ENCODE measurements at places on chromosomes 2 and 18. TPM values are rescaled to one million over a fixed set of nuclear protein-coding genes. Genes with fewer than 3 reads are reported as not detected.

GRCh38 chr2:46097714-46098480, 199.3 kb upstream of the EPAS1 start:
- no peak for DNase-seq

Gene IFT172
- total RNA-seq: 22.4 TPM

Gene CDH19
- 12.1 TPM for total RNA-seq

- DNase-seq: no peak
These were observed 39.2 kb downstream of the SCN1A start for GRCh38 chr2:166088634-166089033.

GRCh38 chr18:76521417-76522121, 26.5 kb upstream of the ZNF516 start:
- no peak for DNase-seq

- no peak for DNase-seq
These were observed 115.4 kb downstream of the GATA6 start for GRCh38 chr18:22284581-22285360.

- DNase-seq: no peak
These were observed 258.6 kb downstream of the CTNNA2 start for GRCh38 chr2:79771493-79771892.

- DNase-seq: no peak
These were observed 11.0 kb upstream of the UBE2F start for GRCh38 chr2:237955640-237956401.

- DNase-seq: no peak
These were observed 9.1 kb upstream of the PRELID3A start for GRCh38 chr18:12398625-12399024.

Gene RAMP1
- total RNA-seq: 151 TPM

DNA sequence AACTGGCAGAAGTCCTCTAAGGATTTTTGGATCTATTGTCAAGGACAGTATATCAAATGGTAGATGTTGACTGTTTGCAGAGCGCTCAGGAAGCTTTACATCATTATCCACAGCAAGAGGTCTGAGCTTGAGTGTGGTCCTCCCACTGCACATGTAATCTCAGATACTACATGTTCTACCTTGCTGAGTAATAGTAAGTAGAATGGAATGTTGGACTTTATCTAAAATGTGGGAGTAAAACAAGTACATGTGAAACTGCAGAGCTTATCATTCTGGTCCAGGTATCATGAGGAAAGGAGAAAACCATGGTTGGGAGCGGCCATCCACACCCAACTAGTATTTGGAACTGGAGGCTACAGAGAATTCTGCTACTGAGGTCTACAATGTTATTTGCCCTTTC, 19.3 kb upstream of the CD28 start:
- no peak for DNase-seq

- peak; percentile 42 for DNase-seq
These were observed 6.5 kb downstream of the MAP4K4 start for GRCh38 chr2:101704046-101704466.

GRCh38 chr2:218618102-218618860, 10.6 kb downstream of the PLCD4 start:
- no peak for DNase-seq

DNA sequence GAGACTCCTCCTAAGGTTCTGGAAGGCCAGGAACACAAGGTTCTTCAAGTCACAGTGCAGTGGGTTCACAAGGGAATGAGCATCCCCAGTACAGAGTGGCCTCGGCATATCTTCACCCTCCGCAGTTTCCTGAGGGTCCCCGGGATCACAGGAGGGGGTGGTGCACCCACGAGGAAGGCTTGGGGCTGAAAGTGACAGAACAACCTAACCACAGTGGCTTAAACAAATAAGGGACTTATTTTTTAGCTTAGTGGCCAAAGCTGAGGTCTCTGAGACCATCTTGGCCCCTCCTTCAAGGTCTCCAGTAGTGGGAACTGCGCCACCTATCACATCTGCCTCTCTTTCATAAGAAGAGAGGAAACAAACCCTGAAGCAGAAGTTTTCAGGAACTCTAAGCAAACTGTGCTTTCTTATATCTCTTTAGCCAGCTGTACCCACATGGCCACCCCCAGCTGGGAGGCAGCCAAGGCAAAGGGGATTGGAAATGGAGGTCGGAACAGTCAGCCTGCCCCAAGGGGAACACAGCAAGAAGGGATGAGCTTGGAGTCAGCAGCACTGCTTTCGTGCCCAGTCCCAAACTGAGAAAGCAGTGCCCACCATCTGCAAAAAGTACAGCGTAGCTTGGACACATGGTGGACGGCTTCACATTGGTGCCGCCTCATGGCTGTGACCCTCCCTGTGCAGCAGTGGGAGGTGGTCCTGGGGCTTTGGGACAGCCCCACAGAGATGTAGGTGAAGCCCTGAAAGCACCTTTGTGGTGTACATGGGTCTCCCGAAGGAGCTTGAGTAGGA, 260.0 kb upstream of the ID2 start:
- no peak for DNase-seq

DNA sequence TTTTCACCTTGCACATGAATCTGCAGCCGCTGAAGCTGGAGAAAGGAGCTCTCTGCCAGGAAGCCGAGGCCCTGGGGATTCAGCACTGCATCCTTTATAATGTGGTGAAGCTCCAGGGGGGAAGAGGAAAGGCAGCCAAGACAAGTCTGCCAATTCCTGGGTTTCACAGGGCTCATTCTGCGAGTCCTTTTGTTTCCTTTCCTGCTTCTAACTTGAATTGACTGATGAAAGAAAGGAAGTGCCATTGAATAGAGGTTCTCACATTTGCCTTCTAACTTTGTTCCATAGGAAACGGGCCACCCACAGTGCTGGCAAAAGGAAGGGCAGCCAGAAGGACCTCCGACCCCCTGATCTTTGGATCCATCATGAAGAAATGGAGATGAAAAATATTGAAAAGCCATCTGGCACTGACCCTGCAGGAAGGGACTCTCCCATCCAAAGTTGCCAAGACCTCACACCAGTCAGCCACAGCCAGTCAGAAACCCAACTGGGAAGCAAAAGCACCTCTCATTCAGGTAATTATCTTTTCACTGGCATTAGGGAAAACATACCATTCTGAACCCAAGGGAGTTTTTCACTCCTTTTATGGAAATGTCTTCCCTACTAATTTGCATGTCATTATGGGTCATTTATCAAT, 765.4 kb downstream of the MBD2 start:
- peak; percentile 45 for DNase-seq

- peak; percentile 65 for DNase-seq
These were observed 280.9 kb downstream of the ZNF385B start for GRCh38 chr2:179580378-179581146.

Gene CTDP1
- 10.2 TPM for total RNA-seq

DNA sequence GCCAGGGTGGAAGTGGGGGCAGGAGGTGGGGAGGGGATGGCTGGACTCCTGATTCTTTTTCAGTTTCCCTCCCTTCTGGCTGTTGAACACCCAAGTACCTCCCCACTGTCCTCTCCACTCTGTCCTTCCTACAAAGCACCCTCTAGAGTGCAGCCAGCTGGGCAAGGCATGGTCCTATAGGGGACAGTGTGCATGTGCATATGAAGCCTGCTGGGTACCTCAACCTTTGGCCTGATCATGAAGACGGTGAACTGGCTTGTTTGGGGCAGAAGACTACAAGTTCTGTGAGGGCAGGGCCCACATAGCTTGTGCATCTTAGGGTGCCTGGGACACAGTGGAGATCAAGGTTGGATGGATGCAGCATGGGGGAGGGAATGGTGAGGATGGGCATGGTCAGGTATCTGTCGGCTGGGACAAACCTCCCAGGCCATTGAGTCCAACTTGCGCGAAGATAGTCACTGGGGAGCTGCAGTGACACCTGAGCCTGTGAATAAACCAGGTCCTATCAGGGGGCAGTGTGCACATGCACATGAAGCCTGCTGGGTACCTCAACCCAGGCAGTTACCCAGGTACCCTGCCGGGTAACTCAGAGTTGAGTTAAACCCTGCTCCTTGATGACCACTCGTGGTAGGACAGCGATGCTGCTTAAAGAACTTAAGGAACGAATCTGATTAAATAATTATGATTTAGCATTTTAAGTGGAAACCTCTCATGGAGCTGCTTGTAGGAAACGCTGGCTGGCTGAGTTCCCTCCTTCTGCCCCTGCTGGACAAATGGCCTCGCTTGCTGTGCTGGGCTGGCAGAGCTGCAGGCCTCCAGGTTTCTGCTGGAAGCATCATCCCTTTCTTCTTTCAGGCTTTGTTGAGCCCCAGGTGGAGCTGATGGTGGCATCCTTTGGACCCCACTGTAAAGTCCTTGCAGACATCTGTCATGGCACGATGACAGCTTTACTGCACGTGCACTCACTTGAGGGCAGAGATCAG, 84.0 kb downstream of the POLR1A start:
- DNase-seq: no peak

DNA sequence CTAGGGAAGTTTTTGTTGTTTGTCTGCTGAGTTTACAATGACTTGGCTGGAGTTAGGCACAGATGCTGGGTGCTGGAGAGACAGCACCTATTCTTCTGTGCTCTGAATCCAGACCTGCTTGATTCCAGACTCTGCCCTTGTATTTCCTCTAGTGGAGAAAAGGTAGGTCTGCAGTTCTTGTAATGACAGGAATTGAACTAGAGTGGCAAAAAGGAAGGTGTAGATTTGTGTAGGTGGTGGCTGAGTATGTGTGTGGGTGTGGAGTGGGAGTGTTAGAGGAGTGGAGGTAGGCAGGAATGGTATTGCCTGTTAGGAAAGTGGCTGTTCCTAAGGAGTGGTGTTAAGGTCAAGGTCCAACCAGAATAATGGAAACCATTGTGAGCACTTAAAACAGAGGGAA, 71.9 kb upstream of the LYPD6 start:
- DNase-seq: no peak

DNA sequence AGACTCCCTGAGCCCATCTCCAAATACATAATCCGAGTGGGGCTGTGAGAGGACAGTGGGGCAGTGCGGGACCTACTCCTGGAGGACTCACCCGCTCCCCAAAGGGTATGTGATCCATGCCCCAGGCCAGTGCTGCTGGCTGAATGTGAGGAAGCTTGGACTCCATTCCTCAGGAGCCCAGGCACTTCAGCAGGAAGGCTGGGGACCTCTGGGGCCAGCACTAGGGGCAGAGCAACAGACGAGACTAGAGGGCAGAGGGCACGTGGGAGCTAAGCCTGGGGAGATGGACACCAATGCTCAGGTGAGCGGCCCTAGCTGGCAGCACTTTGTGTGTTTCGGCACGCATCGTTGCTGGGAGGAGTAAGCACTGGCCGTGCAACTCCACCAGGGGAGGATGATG, 84.9 kb downstream of the MALT1 start:
- no peak for DNase-seq

Gene FHOD3
- 347 TPM for total RNA-seq

Measured in left ventricle myocardium superior (tissue), 1 donor.